ENCODE measurements at places on chromosomes 16 and 17.

- no peak for DNase-seq
Observed at GRCh38 chr16:64925166-64925565, 196.7 kb downstream of the CDH11 start.

- no peak for DNase-seq
Observed at GRCh38 chr17:79366988-79367571, 243.8 kb downstream of the RBFOX3 start.

DNA sequence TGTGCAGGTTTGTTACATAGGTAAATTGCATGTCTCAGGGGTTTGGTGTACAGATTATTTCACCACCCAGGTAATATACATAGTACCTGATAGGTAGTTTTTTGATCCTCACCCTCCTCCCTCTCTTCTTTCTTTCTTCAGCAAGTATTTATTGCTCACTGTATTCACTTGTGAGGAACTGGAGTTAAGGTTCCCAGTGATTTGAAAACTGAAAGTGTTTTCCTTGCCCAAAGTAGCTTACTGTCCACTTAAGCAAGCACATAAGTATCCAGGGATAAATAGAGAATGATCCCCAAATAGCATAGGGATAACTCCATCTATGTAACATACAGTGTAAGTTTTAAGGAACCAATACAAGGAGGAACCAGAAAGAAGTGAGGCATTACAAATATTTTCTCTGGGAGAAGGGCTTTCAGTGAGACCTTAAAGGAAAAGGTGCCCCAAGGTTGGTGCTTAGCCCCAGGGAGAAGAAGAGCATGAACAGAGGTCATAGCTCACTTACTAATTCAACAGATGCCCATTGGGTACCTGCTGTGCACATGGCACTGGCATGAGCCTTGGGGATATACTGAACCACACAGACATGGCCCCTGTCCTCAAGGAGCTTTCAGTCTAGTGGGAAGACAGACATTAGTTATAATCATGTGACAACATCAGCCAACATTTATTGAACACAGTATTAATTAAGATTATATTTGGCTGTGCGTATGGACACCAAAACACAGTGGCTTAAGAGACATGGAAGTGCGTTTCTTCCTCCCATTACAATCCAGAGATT is 17.0 kb downstream of the MYL4 start:
- DNase-seq: no peak

DNA sequence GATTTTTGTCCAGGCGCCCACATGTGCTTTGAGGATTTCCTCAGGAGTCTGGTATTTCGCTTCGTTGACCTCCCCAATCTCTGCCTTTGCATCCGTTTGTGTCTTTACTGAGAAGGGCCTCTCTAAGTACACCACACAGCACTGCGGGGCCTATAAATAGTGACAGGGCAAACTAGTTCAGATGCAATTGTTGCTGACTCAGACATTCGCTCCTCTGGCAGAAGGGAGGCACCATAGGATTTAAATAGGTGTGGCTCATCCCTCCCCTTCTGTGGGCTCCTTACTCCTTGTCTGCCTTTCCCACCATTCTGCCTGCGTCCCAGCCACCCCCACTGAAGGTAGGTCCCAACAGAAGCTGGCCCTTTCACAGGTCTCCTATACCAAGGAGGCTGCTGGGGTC is 192.3 kb downstream of the SHISA9 start:
- no peak for DNase-seq

DNA sequence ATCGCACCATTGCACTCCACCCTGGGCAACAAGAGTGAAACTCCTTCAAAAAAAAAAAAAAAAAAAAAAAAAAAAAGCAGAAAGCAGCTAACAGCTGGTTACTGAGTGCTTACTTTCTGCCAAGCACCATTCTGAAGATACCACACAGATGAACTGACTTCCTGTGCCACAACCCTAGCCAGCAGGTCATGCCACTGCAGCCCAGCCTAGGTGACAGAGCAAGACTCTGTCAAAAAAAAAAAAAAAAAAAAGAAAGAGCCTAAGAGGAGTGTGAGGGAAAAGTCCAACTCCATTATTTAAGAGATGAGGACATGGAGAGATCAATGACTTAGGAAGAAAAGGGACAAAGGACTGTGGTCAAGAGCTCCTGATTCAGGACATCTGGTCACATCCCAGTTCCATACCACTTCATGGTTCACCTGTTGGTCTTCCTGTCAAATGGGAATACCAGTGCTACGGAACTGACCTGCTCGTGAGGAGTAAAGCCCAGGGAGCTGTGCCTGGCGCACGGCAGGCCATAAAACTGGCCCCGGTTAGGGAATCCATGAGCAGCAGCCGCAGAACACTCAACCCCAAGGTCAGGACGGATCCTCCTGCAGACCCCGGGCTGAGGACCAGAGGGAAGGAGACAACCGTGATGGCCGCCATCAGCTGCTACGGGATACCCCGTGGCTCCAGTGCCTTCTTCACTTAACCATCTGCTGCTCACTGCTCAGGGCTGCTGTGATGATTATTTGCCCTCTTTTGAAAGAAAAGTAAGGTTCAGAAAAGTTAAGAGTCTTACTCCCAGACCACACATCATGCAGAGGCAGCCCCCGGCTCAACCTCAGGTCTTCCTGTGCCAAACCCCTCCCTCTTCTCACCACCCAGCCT is 950 bp downstream of the KLHDC4 start:
- peak; percentile 65 for DNase-seq

- DNase-seq: no peak
Observed at GRCh38 chr16:78927766-78928165, 672.8 kb downstream of the MAF start.

DNA sequence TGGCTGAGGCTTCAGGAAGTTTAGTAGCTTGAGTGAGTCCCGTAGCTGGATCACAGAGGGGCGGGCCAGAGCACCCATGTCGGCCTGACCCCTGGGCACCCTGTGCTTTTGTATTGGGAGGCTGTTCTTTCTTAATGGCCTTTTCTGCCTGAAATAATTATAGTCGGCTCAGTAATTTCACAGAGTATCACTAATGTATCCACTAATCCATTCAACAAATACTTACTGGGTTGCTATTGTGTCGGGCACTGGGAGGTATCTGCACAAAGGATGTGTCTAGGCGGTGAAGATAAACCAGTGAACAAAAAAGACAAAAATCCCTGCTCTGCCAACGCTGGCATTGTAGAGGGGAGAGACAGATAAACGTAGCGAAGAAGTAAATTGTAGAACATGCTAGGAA is 318.6 kb downstream of the FOXL1 start:
- DNase-seq: no peak

DNA sequence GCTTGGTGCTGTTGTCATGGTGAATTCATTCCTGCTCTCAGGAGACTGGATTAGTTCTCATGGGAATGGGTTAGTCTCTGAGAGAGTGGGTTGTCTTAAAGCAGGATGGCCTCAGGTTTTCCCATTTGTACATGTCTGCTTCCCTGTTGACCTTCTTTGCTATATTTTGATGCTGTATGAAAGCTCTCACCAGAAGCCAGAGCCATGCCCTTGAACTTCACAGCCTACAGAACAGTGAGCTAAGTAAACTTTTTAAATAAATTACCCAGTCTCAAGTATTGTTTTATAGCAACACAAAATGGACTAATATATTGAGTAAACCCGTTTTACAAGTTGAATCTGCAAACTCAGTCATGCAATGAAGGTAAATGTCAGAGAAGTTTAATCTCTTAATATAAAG is 66.8 kb downstream of the CDRT15 start:
- no peak for DNase-seq

DNA sequence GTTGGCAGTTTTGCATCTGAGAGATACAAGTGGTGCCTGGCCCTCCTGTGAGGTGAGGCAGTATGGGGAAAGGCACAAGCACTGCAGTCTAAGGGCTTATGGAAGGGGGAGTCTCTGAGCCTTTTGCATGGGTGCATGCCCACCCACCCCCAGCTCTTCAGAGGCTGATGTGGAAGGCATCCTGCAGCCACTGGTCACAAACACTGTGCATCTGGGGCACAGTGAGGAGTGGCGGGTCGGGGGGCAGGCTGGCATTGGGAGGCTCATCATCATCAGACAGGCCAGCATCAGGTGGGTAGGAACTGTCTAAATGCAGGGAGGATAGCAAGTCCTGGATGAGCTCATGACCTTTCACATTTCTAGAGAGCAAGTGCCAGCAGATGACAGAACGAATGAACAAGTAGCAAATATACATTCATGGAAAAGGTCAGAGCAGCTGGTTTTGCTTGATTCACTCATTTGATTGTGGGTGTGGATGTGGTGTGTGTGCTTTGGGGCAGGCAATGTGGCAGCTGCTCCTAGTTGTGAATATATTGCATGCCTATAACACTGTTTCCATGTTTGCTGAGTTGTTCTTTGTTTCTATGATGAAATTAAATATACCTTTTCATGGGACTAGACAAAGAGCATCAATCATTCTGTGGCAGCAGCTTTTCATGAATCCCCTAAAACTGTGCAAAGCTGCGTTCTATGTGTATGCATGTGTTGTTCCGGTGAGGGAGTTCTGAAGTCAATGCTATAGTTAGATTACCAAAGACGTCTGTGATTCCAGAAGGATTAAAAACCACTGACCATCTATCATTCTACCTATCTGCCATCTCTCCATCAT is 29.2 kb downstream of the TRIM25 start:
- no peak for DNase-seq
